ENCODE measurements at places on chromosomes 2 and 18. TPM values are rescaled to one million over a fixed set of nuclear protein-coding genes. Genes with fewer than 3 reads are reported as not detected.
A peak's percentile ranks its signal among the peaks of the same experiment; 100 is the strongest.

The PLCL1 gene
- total RNA-seq: not detected

- H3K4me1 ChIP-seq: no peaks in the 10 kb centered on the region
- H3K36me3 ChIP-seq: no peaks in the 10 kb centered on the region
- no peak for DNase-seq
- no peak overlapping the region for H3K4me3 ChIP-seq
- no peaks in the 10 kb centered on the region for H3K27me3 ChIP-seq
Observed at GRCh38 chr18:22277758-22278157, 108.4 kb downstream of the GATA6 start.

GRCh38 chr18:53701697-53702096 is 522.8 kb downstream of the MBD2 start:
- no peak overlapping the region for H3K27ac ChIP-seq
- H3K4me1 ChIP-seq: no peaks in the 10 kb centered on the region
- no peaks in the 10 kb centered on the region for H3K27me3 ChIP-seq
- H3K4me3 ChIP-seq: no peak overlapping the region

The FIGN gene
- 0.24 TPM for total RNA-seq

DNA sequence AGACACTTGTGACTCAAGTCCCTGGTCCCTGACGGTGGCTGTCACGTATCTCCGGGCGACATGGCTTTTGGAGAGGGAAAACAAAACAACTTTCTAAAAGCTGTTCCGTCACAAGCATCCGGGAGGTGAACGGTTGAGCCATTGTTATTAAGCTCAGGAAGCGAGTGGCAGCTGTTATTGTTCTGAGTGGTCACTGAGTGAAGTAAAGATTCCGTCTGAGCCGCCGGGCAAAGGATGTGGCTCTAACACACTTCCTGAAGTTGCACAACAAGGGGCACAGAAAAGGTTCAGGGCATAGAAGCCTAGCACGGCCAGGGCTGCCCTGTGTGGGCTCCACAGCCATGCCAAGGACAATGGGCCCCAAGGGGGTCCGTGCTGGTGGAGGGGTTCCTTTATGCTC is 24.3 kb downstream of the INPP5D start:
- H3K4me1 ChIP-seq: no peaks in the 10 kb centered on the region
- H3K36me3 ChIP-seq: no peaks in the 10 kb centered on the region
- no peak overlapping the region for H3K27ac ChIP-seq
- H3K27me3 ChIP-seq: no peaks in the 10 kb centered on the region
- no peak overlapping the region for H3K4me3 ChIP-seq

GRCh38 chr2:2109186-2109585 is 221.9 kb downstream of the MYT1L start:
- H3K4me3 ChIP-seq: no peak overlapping the region
- no peak overlapping the region for H3K27ac ChIP-seq
- no peaks in the 10 kb centered on the region for H3K36me3 ChIP-seq
- no peak for DNase-seq
- no peaks in the 10 kb centered on the region for H3K4me1 ChIP-seq

GRCh38 chr2:151691631-151692030 is 42.6 kb downstream of the NEB start:
- H3K27ac ChIP-seq: no peak overlapping the region
- no peak overlapping the region for H3K4me3 ChIP-seq
- DNase-seq: no peak
- no peaks in the 10 kb centered on the region for H3K27me3 ChIP-seq
- H3K36me3 ChIP-seq: no peaks in the 10 kb centered on the region

DNA sequence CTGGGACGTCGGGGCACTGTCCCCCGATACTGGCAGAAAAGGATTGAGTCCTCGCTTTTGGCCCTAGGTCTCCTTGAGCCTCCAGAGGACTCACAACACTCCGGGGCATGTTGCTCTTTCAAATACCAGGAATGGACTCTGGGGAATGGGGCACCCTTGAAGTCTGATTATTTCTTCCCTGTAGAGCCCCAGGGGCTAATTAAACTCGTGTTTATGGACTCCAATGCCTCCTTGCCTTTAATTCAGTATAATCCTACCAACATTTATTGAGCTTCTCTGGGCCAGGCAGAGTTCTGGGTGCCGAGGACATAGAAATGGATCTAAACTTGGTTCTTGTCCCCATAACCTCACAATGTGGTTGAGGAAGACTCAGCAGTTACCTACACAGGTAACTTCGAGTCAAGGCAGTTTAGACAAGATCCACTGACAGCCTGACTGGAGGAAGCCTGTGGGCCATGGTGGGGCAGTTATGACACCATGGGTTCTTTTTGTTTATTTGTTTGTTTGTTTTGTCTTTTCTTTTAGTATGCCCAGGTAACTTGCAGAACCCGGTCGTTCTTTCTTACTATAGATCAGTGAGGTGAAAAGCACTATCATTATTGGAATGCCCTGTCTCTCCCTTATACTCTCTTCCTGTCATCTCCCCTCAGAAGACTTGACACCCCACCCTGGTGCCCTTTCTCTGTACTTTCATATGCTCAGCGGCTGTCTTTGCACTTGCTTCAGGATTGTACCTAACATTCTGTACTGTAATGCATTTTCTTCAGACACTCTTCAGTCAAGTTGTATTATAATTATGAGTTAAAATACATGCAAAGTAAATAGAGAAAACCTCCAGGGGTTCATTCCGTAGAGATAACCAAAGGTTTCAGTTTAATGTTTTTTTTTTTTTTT is 3.2 kb downstream of the CFLAR start:
- DNase-seq: peak; percentile 81
- no peaks in the 10 kb centered on the region for H3K36me3 ChIP-seq
- peak overlapping the region; percentile 98 for H3K27ac ChIP-seq
- peaks cover 23% of the 10 kb centered on the region for H3K4me1 ChIP-seq
- peak overlapping the region; percentile 76 for H3K4me3 ChIP-seq

GRCh38 chr2:201890453-201890852 is 84.1 kb downstream of the CDK15 start:
- H3K4me1 ChIP-seq: peaks cover 65% of the 10 kb centered on the region
- H3K27me3 ChIP-seq: no peaks in the 10 kb centered on the region
- no peak overlapping the region for H3K27ac ChIP-seq
- no peak for DNase-seq

The OTOF gene
- not detected for total RNA-seq

DNA sequence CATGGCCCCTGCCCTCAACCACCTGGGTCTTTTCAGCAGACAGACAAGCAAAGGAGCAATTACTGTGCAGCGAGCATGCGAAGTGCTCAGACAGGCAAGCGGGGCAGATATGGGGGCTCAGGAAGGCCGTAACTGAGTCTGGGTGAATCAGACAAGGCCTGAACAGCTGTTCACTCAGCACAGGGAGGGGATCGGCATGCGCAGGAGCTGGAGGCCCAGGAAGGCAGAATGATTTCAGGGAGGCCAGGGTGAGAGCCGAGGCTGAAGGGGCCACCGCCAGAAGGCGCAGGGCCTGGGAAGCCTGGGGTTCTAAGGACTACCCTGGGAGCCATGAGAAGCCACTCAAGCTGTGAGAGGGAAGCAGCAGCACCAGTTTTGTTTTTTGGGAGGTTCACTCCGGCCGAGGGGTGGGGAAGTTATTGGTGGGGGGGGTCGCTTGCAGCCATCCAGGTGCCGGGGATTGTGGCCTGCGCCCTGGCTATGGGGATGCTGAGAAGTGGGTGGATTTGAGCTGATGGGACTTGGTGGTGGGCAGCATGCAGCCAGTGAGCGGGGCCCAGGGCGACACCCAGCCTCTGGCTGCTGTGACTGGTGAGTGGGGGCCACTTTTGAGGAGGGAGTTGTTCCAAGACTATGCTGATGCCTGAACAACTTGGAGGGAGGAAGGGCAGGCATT is 132.2 kb downstream of the TSN start:
- no peaks in the 10 kb centered on the region for H3K4me1 ChIP-seq
- no peak overlapping the region for H3K4me3 ChIP-seq
- H3K36me3 ChIP-seq: no peaks in the 10 kb centered on the region
- DNase-seq: no peak

- peak; percentile 76 for DNase-seq
- H3K4me3 ChIP-seq: no peak overlapping the region
- no peaks in the 10 kb centered on the region for H3K36me3 ChIP-seq
- H3K27ac ChIP-seq: no peak overlapping the region
- H3K4me1 ChIP-seq: no peaks in the 10 kb centered on the region
- H3K27me3 ChIP-seq: no peaks in the 10 kb centered on the region
Observed at GRCh38 chr18:32919799-32920198, 147.0 kb upstream of the KLHL14 start.

- peaks cover 8% of the 10 kb centered on the region for H3K4me1 ChIP-seq
- H3K27me3 ChIP-seq: no peaks in the 10 kb centered on the region
- no peak overlapping the region for H3K27ac ChIP-seq
- DNase-seq: no peak
- no peaks in the 10 kb centered on the region for H3K36me3 ChIP-seq
Observed at GRCh38 chr2:140491876-140492275, 1638.9 kb downstream of the LRP1B start.

The LBH gene
- 140 TPM for total RNA-seq

DNA sequence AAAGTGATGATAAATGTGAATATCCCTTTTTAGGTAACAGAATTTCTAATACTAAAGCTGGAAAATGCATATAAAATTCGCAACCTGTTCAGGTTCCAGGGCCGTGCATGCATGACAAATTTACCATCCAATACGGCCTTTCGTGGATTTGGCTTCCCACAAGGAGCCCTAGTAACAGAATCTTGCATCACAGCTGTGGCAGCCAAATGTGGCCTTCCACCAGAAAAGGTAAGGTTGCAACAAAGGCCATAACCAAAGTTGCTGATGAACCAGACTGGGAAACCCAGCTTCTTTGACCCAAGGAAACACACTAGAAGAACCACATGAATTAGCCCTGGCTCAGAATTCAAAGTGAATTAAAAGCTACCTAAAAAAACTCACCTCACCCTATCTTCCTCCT is 49.6 kb upstream of the BZW1 start:
- no peaks in the 10 kb centered on the region for H3K27me3 ChIP-seq
- H3K4me1 ChIP-seq: no peaks in the 10 kb centered on the region
- no peak for DNase-seq

- H3K27ac ChIP-seq: peak overlapping the region; percentile 55
- H3K4me1 ChIP-seq: peaks cover 21% of the 10 kb centered on the region
- peaks cover 60% of the 10 kb centered on the region for H3K36me3 ChIP-seq
- no peaks in the 10 kb centered on the region for H3K27me3 ChIP-seq
- DNase-seq: peak; percentile 27
Observed at GRCh38 chr2:231169488-231169887, 28.9 kb upstream of the ARMC9 start.

DNA sequence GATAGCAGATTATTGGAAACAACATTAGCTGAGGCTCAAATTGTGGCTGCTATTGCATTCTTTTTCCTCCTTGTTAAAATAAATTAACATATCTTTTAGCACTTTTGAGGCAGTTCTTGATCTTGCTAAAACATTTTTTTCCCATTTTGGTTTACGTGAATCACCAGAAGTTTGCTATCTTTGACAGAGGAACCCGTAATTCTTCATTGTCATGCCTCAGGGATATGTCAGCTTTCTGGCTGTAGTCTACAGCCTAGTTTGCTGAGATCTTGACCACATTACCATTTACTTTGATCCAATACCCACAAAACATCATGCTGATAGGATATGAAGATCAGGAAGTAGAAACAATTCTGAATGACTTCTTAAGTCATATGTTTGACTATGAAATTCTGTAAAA is 25.1 kb upstream of the FANCL start:
- no peaks in the 10 kb centered on the region for H3K36me3 ChIP-seq
- DNase-seq: no peak
- no peaks in the 10 kb centered on the region for H3K27me3 ChIP-seq
- H3K4me1 ChIP-seq: no peaks in the 10 kb centered on the region
- H3K4me3 ChIP-seq: no peak overlapping the region

- H3K27ac ChIP-seq: no peak overlapping the region
- DNase-seq: no peak
- H3K27me3 ChIP-seq: no peaks in the 10 kb centered on the region
- no peak overlapping the region for H3K4me3 ChIP-seq
- H3K36me3 ChIP-seq: no peaks in the 10 kb centered on the region
- H3K4me1 ChIP-seq: no peaks in the 10 kb centered on the region
Observed at GRCh38 chr2:100692906-100693305, 127.0 kb upstream of the NPAS2 start.

DNA sequence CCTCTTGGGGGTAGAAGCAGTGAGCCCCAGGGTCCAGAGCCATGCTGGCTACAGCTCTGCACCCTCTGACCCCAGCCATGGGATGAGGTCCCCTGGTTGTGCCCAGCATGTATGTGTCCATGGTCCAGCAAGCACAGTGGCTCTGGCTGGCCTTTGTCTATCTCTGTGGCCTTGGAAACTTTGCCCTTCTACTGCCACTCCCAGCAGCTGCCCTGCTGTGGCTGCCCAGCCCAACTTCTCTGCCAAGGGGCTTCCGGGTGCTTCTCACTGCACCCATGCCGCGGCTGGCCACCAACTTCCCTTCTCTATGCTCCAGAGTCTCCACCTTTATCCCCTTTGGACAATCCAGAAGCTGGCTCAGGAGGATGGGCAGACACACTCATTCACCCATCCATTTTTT is 18.8 kb downstream of the TMEM185B start:
- no peaks in the 10 kb centered on the region for H3K36me3 ChIP-seq
- no peak overlapping the region for H3K4me3 ChIP-seq
- H3K27ac ChIP-seq: no peak overlapping the region
- DNase-seq: no peak

DNA sequence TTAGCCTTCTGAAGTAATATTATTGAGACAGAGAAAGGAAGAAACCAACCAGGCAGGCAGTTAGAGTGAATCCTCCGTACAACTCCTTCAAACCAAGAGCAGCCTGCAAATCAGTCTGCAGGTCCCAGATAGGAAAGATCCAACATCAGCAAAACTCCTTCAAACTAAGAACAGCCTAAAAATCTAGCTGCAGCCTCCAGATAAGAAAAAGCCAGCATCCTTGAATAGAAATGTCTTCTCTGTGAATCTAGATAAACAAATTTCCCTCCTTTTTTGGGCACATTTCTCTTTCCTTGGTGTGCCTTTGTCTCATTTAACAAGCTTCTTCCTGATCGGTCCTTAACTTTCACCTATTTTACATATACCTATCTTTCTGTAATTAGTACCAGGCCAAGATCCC is 1004.6 kb upstream of the TMEFF2 start:
- H3K27me3 ChIP-seq: no peaks in the 10 kb centered on the region
- no peaks in the 10 kb centered on the region for H3K36me3 ChIP-seq
- H3K4me1 ChIP-seq: no peaks in the 10 kb centered on the region
- DNase-seq: no peak

- H3K27me3 ChIP-seq: no peaks in the 10 kb centered on the region
- H3K4me1 ChIP-seq: peaks cover 49% of the 10 kb centered on the region
- H3K36me3 ChIP-seq: no peaks in the 10 kb centered on the region
- DNase-seq: peak; percentile 33
- H3K4me3 ChIP-seq: no peak overlapping the region
Observed at GRCh38 chr18:3877678-3878077, 427.7 kb downstream of the TGIF1 start.

GRCh38 chr2:169095621-169096105 is 26.3 kb downstream of the DHRS9 start:
- DNase-seq: peak; percentile 67
- H3K27ac ChIP-seq: no peak overlapping the region
- no peak overlapping the region for H3K4me3 ChIP-seq
- no peaks in the 10 kb centered on the region for H3K27me3 ChIP-seq
- H3K36me3 ChIP-seq: no peaks in the 10 kb centered on the region

The ATIC gene
- total RNA-seq: 333 TPM

DNA sequence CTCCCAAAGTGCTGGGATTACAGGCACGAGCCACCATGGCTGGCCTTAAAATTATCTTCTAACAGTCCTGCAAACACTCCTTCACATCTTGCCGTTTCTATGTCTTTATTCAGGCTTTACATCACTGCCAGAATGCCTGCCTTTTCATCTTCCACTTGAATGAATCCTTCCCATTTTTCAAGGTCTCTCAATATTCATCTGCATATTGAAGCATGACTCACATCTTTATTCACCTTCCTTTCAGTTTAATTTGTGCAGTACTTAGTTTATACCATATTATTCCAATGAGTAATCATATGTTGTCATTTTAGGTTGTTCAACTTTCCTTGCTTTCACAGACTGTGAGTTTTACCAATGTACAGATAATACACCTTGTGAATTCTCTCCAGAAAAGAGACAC is 510.1 kb upstream of the PIK3C3 start:
- no peaks in the 10 kb centered on the region for H3K27me3 ChIP-seq
- no peak for DNase-seq
- H3K36me3 ChIP-seq: no peaks in the 10 kb centered on the region
- no peaks in the 10 kb centered on the region for H3K4me1 ChIP-seq
- H3K4me3 ChIP-seq: no peak overlapping the region

All from A673 (cell line).